ENCODE measurements at places on chromosomes 5 and 9. TPM values are rescaled to one million over a fixed set of nuclear protein-coding genes. Genes with fewer than 3 reads are reported as not detected.

The DPP7 gene
- 18.7 TPM for total RNA-seq

The RFESD gene
- total RNA-seq = 0.98 TPM

The NXNL2 gene
- 0.49 TPM for total RNA-seq

The GNG10 gene
- 28.3 TPM for total RNA-seq

The PURA gene
- total RNA-seq = 13.3 TPM

The HMGCR gene
- 309 TPM for total RNA-seq

The OR1L8 gene
- not detected for total RNA-seq

The OTP gene
- not detected for total RNA-seq

The TIMD4 gene
- total RNA-seq = not detected

The ATP10B gene
- 3.9 TPM for total RNA-seq

The ANKRD20A1 gene
- 2.0 TPM for total RNA-seq

The KCNIP1 gene
- 15.0 TPM for total RNA-seq

The SSNA1 gene
- 15.7 TPM for total RNA-seq

The ARID3C gene
- not detected for total RNA-seq

The PALM2AKAP2 gene
- 2.5 TPM for total RNA-seq

The LHX3 gene
- under 0.01 TPM for total RNA-seq

The QRFP gene
- not detected for total RNA-seq

The GFPT2 gene
- total RNA-seq = 8.9 TPM

The SLU7 gene
- total RNA-seq = 56.5 TPM

The PCDHB8 gene
- 4.9 TPM for total RNA-seq

The HK3 gene
- total RNA-seq = 0.49 TPM

The PCDHGA9 gene
- 12.8 TPM for total RNA-seq

The CXCL14 gene
- 9.3 TPM for total RNA-seq

The SLC38A9 gene
- total RNA-seq = 49.4 TPM

The SLC34A1 gene
- total RNA-seq = not detected

The FAM219A gene
- total RNA-seq = 28.8 TPM

The PPP3R2 gene
- total RNA-seq = under 0.01 TPM

The LOX gene
- 5.9 TPM for total RNA-seq

The GABRA6 gene
- 0.25 TPM for total RNA-seq

The IFNA13 gene
- not detected for total RNA-seq

The NUTM2G gene
- total RNA-seq = not detected

The ARHGEF28 gene
- total RNA-seq = 5.7 TPM

The PCDHA9 gene
- total RNA-seq = 12.3 TPM

The LRRC70 gene
- total RNA-seq = 3.2 TPM

The CKMT2 gene
- 2.2 TPM for total RNA-seq

The IL4 gene
- not detected for total RNA-seq

The CD14 gene
- 4.4 TPM for total RNA-seq

All from temporal lobe (tissue), 4 donors.